Stimulated activated CD4-positive, alpha-beta T cell treated with anti-CD3 and anti-CD28 coated beads, Interleukin-1b, Interleukin-23, amount 100 ng/mL, for 1 hour (primary cell): ENCODE measurements at places on chromosomes 2 and 18.

- DNase-seq, result no peak
Observed at GRCh38 chr2:46460241-46460921, 19.0 kb upstream of the TMEM247 start.

- DNase-seq, result no peak
Observed at GRCh38 chr2:79758749-79759282, 246.0 kb downstream of the CTNNA2 start.

- DNase-seq, result no peak
Observed at GRCh38 chr2:126656431-126657147, 631 bp downstream of the GYPC start.

GRCh38 chr18:8162802-8163201, 446.4 kb upstream of the RAB12 start:
- no peak for DNase-seq

GRCh38 chr18:9348079-9348671, 13.6 kb downstream of the TWSG1 start:
- no peak for DNase-seq

- DNase-seq, result no peak
Observed at GRCh38 chr2:2992634-2993033, 385.0 kb downstream of the EIPR1 start.

GRCh38 chr2:120053891-120054290, 41.0 kb downstream of the EPB41L5 start:
- DNase-seq, result no peak

- DNase-seq, result no peak
Observed at GRCh38 chr2:159071190-159071915, 102.9 kb downstream of the TANC1 start.

GRCh38 chr2:59217360-59217759, 976.2 kb upstream of the FANCL start:
- no peak for DNase-seq
